ENCODE measurements at places on chromosomes 5 and 9. TPM values are rescaled to one million over a fixed set of nuclear protein-coding genes. Genes with fewer than 3 reads are reported as not detected.

- no peak for DNase-seq
These were observed 92.6 kb downstream of the LIFR start for GRCh38 chr5:38463634-38464521.

- no peak for DNase-seq
These were observed 74.8 kb downstream of the NR3C1 start for GRCh38 chr5:143328589-143329220.

GFRA3 gene
- total RNA-seq: not detected

GRCh38 chr5:59133764-59134261, 550.9 kb downstream of the RAB3C start:
- no peak for DNase-seq

GRCh38 chr9:106878934-106879333, 16.0 kb downstream of the ZNF462 start:
- no peak for DNase-seq

OBP2B gene
- not detected for total RNA-seq

DNA sequence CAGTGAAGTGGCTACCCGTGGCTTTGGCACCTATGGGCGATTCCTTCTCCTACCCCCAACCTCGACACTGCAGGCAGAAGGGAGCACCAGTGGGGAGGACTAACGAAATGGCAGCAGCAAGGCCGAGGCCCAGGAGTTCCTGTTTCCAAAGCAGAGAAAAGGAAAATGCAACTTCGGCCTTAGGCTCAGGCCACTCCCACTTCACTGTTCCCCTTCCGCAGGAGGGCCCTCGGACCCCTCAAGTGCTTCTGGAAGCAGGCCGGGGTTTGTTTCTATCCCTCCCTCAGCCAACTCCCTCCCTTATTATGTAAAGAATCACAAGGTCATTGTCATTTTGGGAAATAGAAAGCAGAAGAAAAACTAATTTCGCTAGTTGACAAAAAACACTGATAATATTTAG, 36.4 kb upstream of the NKX2-5 start:
- no peak for DNase-seq

- no peak for DNase-seq
These were observed 31.7 kb upstream of the BASP1 start for GRCh38 chr5:17185773-17186172.

NUTM2F gene
- total RNA-seq: 0.22 TPM

DNA sequence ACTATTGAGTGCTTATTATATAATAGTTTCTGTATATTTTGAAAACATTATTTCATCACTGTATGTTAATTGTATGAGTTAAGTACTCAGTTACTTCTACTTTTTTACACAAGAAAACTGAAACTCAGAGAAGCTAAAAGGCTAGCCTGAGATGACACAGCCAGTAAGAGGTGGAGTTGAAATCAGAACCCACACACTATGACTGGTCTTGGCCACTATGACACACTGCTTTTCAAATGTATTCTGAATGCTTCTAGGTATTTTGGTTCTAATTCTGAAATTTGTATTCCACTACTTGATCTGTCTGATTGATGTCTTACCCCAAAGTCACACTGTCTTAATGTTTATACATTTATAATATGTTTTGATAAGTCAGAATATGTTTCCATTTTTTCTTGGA, 181.8 kb downstream of the ZDHHC21 start:
- no peak for DNase-seq

RHOBTB3 gene
- 3.6 TPM for total RNA-seq

GRCh38 chr9:3912817-3913216, 387.0 kb upstream of the RFX3 start:
- DNase-seq: peak; percentile 69

- DNase-seq: no peak
These were observed 76.0 kb downstream of the ACTL7B start for GRCh38 chr9:108779551-108780325.

CLTB gene
- total RNA-seq: 29.2 TPM

DMRT3 gene
- 0.41 TPM for total RNA-seq

TAF11L5 gene
- total RNA-seq: not detected

- DNase-seq: peak; percentile 90
These were observed 221.0 kb downstream of the TSSK1B start for GRCh38 chr5:113213551-113214425.

DNA sequence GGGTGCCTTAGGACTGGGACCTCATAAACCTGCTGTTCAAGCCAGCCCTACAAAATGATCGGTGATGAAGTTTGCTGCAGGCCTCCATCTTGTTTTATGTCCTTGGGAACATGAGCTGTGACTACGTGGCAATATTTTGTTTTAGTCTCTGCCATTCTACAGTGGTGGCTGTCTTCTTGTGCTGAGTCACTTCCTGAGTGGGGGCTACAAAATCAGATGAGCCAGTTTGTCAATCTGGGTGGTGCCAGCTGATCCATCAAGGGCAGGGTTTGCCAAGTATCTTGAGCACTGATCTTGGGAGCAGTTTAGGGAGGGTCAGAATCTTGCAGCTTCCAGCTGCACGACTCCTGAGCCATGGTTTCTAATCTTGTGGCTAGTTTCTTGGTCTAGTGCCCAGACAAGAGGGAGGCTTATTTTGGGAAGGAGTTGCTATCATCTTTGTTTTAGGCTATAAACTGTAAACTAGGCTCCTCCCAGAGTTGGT, 94.7 kb downstream of the YTHDC2 start:
- DNase-seq: no peak

FAXDC2 gene
- total RNA-seq: 7.3 TPM

NEUROG1 gene
- not detected for total RNA-seq

PCDHB5 gene
- total RNA-seq: 11.9 TPM

GRCh38 chr9:106613250-106613737, 249.7 kb upstream of the ZNF462 start:
- no peak for DNase-seq

- DNase-seq: no peak
These were observed 39.0 kb downstream of the FAM78A start for GRCh38 chr9:131237291-131237690.

SPATA31D4 gene
- not detected for total RNA-seq

DNA sequence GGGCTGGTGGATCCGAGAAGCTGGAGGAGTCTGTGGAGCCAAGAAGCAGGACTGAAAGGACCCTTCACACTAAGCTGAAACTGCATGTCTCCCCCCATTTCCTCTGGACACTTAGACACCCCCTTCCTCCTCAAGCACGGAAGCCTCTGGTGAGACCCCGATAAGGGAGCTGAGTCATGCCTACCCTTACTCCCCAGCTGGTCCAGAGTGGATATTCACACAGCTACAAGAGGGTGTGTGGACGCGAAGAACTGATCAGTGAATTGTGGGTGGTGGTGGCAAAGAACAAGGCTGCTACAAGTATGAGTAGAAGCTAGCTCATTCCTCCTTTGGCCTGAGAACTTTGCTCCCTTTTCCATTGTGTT, 4.3 kb downstream of the TLN1 start:
- DNase-seq: no peak

BASP1 gene
- total RNA-seq: 215 TPM

GRCh38 chr5:147732291-147732883, 50.1 kb downstream of the JAKMIP2 start:
- DNase-seq: no peak

ZDHHC12 gene
- total RNA-seq: 53.9 TPM

NEURL1B gene
- total RNA-seq: 20.2 TPM

SLC34A1 gene
- not detected for total RNA-seq

- DNase-seq: no peak
These were observed 24.0 kb downstream of the PTGES2 start for GRCh38 chr9:128103589-128103962.

DNA sequence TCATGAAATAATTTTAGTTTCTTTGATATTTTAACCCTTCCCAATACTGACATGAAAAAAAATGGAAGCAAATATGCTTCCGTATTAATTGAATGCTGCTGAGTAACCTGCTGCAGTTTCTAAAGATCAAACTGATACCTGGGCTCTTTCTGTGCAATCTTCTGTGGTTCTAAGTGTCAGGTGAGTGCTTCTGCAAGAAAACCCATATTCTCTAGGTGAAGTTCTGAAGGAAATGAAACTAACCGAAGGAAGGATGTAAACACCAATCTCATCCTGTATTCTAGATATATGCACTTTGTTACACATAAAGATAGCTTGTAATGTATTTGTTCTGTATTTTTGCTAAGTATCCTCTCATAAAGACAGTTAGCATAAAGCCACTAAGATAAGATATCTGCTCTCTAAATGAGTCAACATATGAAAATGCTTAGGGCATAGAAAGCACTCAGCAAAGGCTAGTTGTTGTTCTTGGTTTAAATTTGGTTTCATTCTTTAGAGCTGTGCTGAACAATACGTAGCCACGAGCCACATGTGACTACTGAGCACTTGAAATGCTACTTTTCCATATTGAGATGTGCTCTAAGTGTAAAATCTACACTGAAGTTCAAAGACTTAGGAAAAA, 52.0 kb downstream of the ITGA2 start:
- DNase-seq: no peak

- DNase-seq: no peak
These were observed 19.7 kb upstream of the TERT start for GRCh38 chr5:1314564-1314982.

- peak; percentile 70 for DNase-seq
These were observed 492 bp upstream of the FAM169A start for GRCh38 chr5:74866596-74867162.

GRCh38 chr9:121686930-121687541, 35.6 kb downstream of the DAB2IP start:
- DNase-seq: peak; percentile 74

ARL14EPL gene
- total RNA-seq: not detected

GMCL2 gene
- not detected for total RNA-seq
